Panc1 (cell line): ENCODE measurements at places on chromosomes 4 and X. TPM values are rescaled to one million over a fixed set of nuclear protein-coding genes. Genes with fewer than 3 reads are reported as not detected.

The KIAA1210 gene
- total RNA-seq: not detected

The CHM gene
- total RNA-seq: 28.9 TPM

The PPEF1 gene
- total RNA-seq: not detected

The ADH1A gene
- not detected for total RNA-seq

The ADGRG4 gene
- total RNA-seq: not detected

The FABP2 gene
- not detected for total RNA-seq

The AR gene
- total RNA-seq: 0.05 TPM

The FAT4 gene
- total RNA-seq: 11.8 TPM

The FAM3A gene
- 88.8 TPM for total RNA-seq

The CTAG1B gene
- not detected for total RNA-seq

The PROM1 gene
- 0.18 TPM for total RNA-seq

The RHOXF1 gene
- 0.41 TPM for total RNA-seq

The OCIAD1 gene
- 103 TPM for total RNA-seq

The HPSE gene
- 2.6 TPM for total RNA-seq
